ENCODE measurements at places on chromosomes 13 and 19.

DNA sequence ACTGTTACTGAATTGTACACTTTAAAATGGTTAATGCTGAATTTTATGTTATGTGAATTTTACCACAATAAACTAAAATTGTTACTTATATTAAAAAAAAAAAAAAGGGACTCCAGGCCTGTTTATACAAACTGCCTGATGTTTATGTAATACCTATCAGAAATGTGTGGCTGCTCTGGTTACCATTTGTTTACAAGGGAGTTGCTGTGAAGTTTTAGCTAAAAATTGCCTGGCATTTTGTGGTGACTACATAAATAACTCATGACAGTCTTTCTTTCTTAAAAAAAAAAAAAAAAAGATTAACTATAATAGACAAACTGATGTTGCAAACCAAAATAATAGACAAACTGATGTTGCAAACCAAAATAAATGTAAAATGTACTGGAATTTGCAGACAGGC is 71.8 kb downstream of the CDADC1 start:
- DNase-seq, result no peak

- DNase-seq, result no peak
Observed at GRCh38 chr13:98668155-98668554, 84.3 kb downstream of the SLC15A1 start.

DNA sequence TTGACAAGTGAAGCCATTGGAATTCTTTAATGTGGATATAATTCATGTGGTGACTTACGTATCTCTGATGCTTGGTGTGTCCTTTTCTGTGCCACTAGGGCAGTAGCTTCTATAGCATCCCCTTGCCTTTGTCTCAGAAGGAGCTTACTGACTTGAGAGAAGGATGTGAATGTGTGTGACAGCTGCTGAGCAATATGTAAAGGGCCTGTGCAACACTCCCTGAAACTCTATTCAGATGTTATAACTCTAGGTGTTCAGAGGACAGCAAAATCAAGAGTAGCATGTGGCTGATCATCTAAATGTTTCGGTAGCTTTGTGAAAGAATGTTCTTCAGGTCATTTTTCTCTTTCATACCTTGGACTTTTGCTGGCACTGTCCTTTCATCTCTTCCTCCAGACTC is 189.5 kb downstream of the LMO7 start:
- DNase-seq, result no peak

DNA sequence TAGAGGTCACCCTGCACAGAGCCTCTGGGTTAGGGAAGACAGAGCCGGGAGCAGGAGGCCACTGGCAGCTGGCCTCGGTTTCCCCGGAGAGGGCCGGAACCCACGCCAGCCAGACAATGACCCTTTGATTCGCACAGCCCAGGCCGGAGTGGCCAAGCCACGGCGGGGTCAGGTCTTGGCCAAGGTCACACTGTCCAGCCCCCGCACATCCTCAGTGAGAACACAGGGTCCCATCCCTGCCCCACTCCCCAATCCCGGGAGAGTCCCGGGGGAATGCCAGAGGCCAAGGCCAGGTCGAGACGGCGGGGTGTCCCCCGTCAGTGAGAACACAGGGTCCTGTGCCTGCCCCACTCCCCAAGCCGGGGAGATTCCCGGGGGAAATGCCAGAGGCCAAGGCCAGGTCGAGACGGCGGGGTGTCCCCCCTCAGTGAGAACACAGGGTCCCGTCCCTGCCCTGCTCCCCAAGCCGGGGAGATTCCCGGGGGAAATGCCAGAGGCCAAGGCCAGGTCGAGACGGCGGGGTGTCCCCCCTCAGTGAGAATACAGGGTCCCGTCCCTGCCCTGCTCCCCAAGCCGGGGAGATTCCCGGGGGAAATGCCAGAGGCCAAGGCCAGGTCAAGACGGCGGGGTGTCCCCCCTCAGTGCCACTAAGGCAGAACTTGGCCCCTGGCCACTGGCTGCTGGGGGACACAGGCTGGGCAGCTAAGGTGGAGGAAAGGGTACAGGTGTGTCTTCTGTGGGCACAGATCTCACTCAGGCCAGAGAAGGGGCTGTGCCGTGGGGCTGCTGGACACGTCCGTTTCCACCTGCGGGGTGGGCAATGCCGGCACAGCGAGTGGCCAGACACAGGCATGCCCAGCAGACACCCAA is 1.7 kb upstream of the FSTL3 start:
- DNase-seq, result no peak

DNA sequence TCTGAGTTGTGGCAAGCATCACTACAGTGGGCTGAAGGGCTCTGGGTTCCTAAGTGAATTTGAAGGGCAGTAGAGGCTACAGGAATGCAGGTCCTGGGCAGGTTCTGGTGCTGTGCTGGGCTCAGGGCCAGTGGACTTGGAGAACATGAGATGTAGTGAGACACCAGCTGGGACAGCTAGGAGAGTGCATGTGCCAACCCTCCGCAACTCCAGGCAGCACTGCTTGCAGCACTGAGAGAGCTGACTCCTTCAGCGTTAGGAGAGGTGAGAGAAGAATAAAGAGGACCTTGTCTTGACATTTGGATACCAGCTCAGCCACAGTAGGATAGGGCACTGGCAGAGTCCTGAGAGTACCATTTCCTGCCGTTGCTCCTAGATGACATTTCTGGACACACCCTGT is 739.9 kb upstream of the PRR20A start:
- DNase-seq, result no peak

GRCh38 chr19:35447606-35448469 is at the start of gene FFAR2:
Gene FFAR2, plus strand, starts transcription at chr19:35448257. Its CDS starts 1,458 bp downstream, at chr19:35449715.
- DNase-seq, result no peak

GRCh38 chr19:17790059-17790780 is 4.7 kb upstream of the B3GNT3 start:
- no peak for DNase-seq

GRCh38 chr19:14674764-14675163 is at the start of gene ADGRE3:
Gene ADGRE3, minus strand, starts transcription at chr19:14674844. Its CDS starts 74 bp downstream, at chr19:14674770.
- no peak for DNase-seq

- DNase-seq, result no peak
Observed at GRCh38 chr13:87533776-87534175, 137.4 kb upstream of the SLITRK5 start.

Measured in fibroblast of skin of left quadriceps (primary cell).